Retina (tissue), 1 donor: ENCODE measurements at places on chromosomes 13 and 19.

DNA sequence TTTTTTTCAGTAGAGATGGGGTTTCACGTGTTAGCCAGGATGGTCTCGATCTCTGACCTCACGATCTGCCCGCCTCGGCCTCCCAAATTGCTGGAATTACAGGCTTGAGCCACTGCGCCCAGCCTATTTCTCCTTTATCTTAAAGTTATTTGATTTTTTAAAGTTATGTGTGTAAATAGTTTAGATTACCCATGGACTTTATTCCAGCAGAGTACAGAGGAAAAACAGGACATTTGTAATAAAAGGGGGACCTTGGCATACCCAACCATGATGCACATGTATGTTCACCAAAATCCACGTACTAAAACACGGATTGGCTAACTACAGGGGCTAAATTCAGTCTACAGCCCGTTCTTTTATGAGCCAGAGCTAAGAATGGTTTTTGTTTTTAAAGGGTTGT lies 13.7 kb upstream of the IZUMO2 start:
- no peak for DNase-seq

GRCh38 chr19:5637971-5638370 lies 15.1 kb downstream of the SAFB start:
- no peak for DNase-seq

GRCh38 chr13:44124352-44124751 lies 244.6 kb downstream of the LACC1 start:
- DNase-seq = no peak

DNA sequence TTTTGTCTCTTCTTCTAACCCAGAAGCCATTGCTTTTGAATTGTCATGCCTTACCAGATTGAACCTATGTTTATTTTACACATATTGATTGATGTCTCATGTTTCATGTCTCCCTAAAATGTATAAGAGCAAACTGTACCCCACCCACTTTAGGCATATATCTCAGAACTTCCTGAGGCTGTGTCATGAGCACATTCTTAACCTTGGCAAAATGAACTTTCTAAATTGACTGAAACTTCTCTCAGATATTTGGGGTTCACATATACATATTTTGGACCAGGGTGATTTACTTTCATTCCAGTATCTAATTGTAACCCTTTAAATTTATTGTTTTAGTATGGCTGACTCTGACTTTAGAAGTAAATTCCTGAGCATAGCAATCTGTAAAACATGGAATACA lies 723.9 kb upstream of the PCDH20 start:
- DNase-seq = no peak

DNA sequence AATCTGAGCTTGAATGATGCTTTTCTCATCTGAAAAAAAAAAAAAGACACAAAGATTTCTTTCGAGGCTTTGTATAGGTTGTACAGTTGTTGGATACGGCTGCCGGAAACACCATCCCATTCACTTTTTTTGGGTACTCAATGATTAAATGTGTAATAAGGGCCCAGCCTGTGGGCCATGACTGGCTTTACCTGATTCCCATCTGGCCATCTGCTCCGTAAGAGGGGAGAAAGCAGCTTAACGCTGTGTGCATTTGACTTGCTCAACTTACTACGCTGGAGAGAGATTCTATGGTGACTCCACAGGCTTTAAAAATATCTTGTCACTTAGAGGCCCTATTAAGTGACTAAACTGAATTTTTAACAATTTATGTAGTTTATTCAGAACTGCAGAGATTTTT lies 731 bp downstream of the ZNF558 start:
- DNase-seq = no peak

- no peak for DNase-seq
Measured at GRCh38 chr13:43445668-43446067, 341.1 kb downstream of the ENOX1 start.

DNA sequence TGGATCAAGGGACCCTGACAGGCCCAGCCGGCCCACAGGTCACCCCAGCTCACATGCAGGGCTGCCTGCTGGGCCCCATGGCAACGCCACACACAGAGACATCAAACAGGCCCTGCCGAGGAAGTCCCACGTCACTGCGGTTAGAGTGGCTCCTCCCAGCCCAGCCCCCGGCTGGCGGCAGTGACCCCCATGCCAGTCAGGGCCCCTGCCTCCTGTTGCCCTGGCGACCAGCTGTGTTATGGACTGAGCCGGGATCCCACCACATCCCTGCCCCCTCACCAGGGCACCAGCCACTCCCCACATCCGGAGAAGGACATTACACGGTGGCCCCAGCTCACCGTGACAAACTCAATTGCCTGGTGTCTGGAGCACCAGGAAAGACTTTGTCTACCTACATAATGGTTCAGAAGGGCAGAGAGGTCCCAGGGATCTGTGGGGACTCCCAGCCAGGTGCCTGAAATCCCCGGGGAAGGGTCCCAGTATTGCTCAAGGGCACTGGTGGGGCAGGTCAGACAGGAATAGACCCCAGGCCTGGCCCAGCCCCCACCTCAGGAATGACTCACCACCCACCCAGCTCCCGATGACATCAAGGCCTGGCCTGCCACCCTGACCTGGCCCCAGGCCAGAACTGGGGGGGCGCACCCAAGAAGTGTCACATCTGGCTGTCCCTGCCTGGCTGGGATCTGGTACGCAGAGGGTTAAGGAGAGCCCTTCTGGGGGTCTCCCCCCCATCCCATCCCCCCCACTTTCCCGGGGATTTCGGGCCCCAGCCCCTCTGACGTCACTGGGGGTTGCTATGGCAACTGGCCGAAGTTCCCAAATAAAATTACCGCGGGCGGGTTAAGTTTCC lies 30.2 kb upstream of the NANOS3 start:
- peak; percentile 85 for DNase-seq
